ENCODE measurements at places on chromosomes 2 and 18. TPM values are rescaled to one million over a fixed set of nuclear protein-coding genes. Genes with fewer than 3 reads are reported as not detected.

Gene DTNA
- total RNA-seq, result 29.5 TPM

Gene TMEM37
- not detected for total RNA-seq

Gene OST4
- 215 TPM for total RNA-seq

DNA sequence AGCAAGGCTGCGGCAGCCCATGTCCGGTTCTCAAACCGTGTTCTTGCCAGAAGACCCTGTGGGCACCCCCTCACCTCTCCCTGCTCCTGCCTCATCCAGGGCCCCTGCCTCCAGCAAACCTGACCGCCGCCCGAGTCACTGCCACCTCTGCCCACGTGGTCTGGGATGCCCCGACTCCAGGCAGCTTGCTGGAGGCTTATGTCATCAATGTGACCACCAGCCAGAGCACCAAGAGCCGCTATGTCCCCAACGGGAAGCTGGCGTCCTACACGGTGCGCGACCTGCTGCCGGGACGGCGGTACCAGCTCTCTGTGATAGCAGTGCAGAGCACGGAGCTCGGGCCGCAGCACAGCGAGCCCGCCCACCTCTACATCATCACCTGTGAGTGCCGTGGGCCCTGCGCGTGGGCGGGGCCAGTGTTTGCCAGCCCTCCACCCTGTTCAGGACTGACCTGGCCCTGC is 32.2 kb downstream of the MTERF4 start:
- DNase-seq, result no peak

DNA sequence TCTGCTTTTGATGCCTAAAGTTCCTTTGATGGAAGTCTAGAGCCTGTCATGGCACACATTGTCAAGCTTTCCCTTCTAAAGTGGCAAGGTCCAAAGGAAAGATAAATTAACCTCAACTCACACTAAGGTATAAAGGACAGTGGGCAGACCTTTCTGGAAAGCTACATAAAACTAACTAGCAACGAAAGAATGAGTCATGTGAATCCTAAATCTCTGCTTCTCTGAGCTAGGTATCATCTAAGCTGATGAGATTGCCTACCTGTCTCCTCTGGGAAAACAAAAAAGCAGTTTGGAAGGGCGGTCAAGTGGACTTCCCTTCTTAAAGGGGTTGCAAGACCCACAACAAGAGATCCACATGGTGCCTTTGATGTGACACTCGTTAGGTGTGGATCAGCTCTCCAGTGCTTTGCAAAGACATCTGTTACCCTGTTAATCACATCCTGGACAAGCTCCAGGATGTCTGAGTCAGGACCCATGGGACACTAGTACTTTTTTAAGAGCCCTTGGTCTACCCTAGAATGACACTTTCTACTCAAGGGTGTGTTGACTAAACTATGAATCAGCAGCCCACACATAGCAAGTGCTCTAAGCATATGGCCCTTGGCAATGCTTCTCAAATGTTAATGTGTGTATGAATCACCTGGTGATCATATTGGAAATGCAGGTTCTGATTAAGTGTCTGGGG is 173.5 kb downstream of the ALK start:
- DNase-seq, result no peak

- DNase-seq, result no peak
Measured at GRCh38 chr2:120544522-120544921, 191.1 kb upstream of the GLI2 start.

GRCh38 chr2:121567957-121568409 is 37.3 kb downstream of the RNU4ATAC start:
- no peak for DNase-seq

DNA sequence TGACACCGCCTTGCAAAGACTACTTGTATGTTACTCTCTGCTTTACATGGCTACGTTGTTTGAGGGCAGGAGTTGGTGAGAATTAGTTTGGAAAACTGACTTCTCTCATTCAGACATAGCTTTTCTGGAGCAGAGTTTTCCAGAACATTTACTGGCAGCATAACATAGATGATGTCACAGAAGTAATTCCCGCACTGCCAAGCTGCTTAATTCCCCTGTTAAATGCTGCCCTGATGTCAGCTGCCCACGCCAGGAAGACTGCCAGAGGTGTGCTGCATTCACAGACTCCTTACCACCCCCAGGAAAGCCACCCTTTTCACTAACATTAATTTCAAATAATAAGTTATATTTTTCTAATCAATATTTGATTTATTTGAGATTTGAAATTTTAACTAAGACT is 24.7 kb upstream of the PTPN2 start:
- no peak for DNase-seq

Data from glutamatergic neuron (in vitro differentiated cells).